ENCODE measurements at places on chromosomes 4 and X.

DNA sequence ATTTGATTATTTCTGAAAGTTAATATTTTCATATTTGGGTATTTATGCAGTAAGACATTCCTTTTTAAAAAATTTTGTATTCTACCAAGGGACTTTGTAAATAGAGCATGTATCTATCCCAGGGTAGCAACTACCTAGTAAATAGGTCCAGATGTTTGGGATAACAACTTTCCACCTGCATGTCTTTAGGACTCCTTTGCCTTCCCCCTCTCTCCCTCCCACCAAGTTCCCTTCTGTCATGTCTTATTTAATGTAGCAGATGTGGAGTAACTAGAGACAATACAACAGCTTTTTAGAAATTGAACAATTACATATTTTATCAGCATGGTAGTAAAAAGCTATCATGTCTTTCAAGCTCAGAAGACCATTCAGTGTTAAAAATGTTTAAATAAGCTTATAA is 821.0 kb downstream of the C4orf33 start:
- DNase-seq: no peak

- no peak for DNase-seq
These were observed 10.4 kb downstream of the SLC9B1 start for GRCh38 chr4:103008875-103009729.

- no peak for DNase-seq
These were observed 43.1 kb upstream of the PPARGC1A start for GRCh38 chr4:23932901-23933308.

- no peak for DNase-seq
These were observed 232.3 kb downstream of the AFF2 start for GRCh38 chrX:148732743-148733142.

DNA sequence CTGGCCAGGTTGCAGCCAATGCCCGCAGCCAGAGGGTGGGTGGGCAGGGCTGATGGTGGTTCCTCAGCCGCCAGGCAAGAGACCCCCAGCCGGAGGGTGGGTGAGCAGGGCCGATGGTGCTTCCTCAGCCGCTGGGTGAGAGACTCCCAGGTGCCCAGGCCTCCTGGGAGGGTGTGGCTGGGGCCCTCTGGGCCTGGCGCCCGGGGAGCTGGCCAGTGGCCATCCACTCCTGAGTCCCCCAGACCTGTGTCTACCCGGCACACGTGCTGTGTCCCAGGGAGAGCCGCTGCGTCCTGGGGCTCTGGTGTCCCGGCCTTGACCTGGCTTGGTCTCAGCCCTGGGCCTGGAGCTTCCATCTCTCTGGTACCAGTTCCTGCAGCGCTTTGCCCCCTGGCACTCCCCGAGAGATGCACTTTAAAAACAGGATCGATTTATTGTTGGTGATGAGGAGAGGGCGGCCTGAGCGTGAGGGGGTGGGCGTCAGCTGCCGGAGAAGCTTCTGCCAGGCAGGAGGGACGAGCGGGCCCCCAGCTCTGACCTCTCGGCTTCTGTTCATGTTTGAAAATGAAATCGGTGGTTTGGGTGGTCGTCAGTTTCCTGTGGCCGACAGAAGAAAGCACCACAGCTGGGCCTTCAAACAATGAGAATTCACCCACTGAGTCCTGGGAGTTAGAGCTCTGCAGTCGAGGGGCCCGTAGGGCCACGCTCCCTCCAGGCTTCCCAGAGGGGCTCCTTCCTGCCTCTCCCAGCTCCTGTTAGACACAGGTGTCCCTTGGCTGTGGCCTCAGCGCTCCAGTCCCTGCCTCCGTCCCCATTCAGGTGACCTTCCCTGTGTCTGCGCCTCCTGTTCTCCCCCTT is 6.5 kb downstream of the DOK7 start:
- no peak for DNase-seq

DNA sequence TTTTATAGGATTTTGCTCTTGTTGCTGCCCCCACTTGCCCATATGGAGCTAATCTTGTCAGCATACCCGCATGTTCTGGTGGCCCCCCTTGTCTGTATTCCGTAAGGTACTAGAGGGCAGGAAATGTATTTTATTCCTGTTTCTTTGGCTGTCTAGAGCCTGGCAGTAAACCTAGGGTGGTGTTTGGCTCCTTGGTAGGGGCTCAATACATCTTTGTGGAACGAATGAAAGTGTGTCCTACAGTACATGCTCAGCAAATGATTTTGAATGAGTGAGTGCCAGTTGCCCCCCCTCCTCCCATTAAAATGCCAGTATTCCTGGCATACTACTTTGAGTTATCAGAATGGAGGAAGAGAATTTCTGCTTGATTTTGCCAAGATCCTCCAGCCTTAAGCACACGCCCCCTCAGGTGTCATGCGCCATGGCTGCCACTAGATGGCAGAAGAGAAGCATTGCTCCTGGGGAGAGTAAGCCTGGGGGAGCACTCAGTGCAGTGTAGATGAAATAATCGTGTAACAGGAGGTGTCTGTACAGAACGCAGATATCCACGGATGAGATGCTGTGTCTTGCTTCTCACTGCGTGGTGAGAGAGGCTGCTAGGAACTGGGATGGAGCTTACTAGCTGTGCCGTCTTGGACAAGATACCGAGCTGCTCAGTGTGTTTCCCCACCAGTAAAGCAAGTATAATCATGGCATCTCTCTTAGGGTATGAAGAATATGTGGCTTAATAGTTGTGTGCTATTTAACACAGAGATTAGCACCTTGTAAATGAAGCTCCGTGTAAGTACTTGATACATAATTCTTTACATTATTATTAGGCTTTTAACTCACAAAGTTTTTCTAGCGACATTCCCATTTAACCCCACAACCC is 17.2 kb upstream of the RNF212 start:
- peak; percentile 67 for DNase-seq

GRCh38 chr4:74038425-74039314 is at the start of gene CXCL3:
Gene CXCL3, minus strand, starts transcription at chr4:74038689. Its CDS starts 78 bp downstream, at chr4:74038611.
- no peak for DNase-seq

- no peak for DNase-seq
These were observed 227.3 kb upstream of the ZC4H2 start for GRCh38 chrX:65203545-65203944.

DNA sequence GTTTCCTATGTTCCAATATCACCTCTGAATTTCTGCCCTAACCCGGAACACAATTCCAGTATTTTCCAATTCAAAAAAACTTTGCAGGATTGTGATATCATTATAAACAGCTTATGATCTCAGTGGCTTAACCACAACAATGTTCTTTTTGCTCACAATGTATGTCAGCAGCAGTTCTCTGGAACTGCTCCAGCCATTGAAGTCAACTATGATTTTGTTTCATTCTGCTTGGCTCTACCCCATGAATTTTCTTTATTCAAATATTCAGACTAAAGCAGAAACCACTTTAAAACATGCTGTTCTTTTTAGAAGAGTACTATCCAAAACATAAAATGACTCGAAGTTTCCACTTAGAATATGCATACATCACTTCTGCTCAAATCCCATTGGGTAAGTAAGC is 1611.1 kb downstream of the ARAP2 start:
- DNase-seq: no peak

- no peak for DNase-seq
These were observed 68.9 kb downstream of the WNK3 start for GRCh38 chrX:54288968-54289367.

GRCh38 chr4:911871-912490 is 20.1 kb downstream of the GAK start:
- DNase-seq: no peak

DNA sequence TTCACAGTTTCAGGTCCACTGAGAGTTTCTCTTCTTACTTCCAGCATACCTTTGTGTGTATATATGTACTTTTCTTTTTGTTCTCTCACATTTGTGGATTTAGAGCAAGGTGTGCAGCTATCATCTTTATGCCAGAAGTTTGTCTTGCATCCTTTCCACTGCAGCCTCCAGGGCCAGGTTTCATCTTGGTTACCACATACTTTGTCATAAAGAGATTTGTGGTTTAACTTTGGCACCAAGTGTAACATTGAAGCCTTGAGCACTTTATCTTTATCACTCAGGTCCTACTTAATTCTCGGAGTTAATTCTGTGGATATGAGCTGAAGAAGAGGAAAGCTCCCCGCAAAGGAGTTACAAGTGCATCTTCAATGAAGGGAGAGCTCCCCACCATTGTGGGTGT is 31.4 kb upstream of the VMA21 start:
- DNase-seq: no peak

DNA sequence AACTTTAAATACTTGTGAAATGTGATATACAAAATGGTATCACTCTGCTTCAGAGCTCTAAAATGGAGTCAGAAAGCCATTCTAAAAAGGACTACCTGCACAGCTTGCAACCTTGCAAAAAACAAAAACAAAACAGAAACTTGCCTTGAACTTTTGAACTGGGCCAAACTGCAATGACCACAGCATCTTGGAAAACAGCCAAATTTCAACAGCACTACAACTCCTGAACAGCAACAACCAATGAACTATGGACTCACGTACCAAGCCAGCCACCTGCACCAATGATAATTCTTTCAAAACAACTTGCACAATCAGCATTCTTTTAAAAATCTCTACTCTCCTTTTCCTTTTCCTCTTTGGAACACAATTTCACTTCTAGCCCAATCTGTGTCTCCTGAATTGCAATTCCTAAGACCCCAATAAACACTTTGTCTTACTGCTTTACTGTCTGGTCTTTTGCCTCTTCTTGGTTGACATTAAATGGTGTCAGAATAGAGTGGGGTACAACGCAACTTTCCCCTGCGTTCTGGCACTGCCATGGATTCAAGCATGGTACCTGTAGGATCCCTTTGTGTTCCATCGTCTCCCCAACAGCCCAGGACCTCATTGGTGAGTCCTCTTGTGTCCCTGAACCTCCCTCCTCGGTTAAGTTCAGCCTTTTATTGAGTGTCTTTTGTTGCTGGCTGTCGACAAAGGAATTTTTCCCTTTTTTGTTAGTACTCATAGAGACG is 35.7 kb upstream of the FMR1 start:
- no peak for DNase-seq

- DNase-seq: no peak
These were observed 94.8 kb downstream of the MID1 start for GRCh38 chrX:10525381-10526120.

DNA sequence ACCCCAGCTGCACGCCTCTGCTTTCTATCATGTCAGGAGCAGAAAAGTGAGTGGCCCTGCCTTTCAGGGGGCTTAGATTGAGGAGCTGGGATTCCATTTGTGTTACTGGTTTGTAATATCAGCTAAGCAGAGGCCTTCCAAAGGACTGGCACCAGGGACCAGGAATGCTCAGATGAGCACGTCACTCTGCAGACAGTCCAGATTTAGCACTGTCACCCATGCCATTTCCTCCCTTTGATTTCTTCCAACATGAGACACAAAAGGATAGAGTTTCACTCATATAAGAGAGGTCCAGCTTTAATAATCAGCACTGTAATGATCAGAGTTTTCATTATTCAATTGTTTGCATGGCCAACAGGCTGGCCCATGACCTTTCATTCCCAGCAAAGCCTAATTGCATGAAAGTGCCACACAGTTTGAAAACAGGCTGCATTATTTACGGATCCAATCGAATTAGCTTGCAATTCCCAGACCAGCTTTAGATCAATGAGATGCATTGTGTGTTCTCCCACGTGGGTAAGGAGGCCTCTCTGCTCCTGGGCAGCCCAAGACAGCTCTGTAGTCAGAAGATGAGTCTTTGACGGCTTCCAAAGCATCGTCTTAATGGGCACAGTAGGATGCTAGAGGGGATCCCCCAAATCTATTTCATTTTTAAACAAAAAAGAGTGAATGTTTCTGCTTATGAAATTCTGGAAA is 9.8 kb upstream of the SLC2A9 start:
- DNase-seq: no peak

GRCh38 chrX:135429429-135429828 is 7.7 kb downstream of the SMIM10L2A start:
- no peak for DNase-seq

GRCh38 chr4:8308144-8308543 is 38.6 kb downstream of the HTRA3 start:
- DNase-seq: no peak

- no peak for DNase-seq
These were observed 48.5 kb downstream of the KLHL15 start for GRCh38 chrX:23978491-23978890.

GRCh38 chr4:158161551-158162354 is 11.1 kb downstream of the GASK1B start:
- DNase-seq: no peak

DNA sequence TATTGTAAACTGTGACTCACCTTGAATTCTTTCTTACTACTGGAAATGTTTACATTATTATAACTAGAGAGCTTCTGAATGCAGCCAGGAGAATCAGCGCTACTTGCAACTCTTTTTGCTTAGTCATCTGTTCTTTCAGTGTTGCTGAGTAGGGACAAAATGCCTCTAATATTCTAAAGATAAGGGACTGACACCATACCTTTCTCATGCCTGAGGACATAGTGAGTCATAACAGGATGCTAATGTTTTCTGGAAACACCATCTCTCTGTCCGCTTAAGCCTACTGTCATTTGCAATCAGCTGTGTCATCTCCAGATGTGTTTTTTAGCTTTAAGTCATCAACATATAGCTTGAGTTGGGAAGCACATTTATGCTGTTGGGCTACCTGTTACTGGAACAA is 108.3 kb downstream of the QRFPR start:
- DNase-seq: no peak

DNA sequence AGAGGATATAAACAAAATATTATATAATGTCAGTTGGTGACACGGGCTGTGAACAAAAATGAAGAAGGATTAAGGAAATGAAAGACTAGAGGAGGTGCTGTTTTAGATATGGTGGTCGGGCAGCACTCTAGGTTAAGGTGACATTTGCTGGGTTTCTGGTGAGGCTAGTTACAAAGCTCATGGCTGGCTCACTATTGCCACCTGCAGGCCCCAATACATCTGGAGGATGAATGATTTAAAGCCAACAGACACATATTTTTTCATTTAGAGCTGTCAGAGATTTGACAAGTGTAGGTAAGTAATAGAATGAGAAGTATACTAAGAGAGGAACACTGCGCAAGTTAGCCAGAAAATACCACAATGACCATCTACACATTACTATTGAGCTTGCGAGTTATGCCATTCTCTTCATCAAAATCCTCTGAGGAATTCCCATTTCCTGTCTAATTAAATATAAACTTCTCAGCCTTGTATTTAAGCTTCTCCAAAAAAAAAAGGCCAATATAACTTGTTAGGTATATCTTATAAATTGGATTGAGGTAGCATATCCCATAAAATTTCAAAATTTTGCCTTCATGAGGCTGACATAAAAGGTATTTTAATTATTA is 6.4 kb upstream of the FGG start:
- DNase-seq: no peak

- DNase-seq: no peak
These were observed 87.9 kb downstream of the WDFY3 start for GRCh38 chr4:84878546-84878945.

DNA sequence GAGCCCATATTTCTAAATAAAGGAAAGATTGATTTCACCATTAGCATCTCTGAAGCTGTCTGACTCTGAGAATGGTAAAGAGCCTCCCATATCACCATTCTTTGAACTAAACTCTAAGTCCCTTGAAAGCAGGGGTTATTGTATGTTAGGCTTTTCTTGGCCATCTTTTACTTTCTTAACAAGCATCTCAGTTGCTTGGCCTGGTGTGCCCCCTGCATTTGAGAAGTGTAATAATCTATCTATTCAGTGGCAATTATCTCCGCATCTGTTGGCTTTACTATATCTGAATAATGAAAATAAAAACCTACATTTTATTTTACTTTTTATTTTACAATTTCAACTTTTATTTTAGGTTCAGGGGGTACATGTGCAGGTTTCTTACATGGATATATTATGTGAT is 128.3 kb upstream of the ARMCX2 start:
- no peak for DNase-seq
